Activated CD4-positive, CD25-positive, alpha-beta regulatory T cell treated with anti-CD3 and anti-CD28 coated beads, Interleukin-2, amount 50 U/mL, for 24 hours (primary cell): ENCODE measurements at places on chromosomes 5 and 9.
A peak's percentile ranks its signal among the peaks of the same experiment; 100 is the strongest.

GRCh38 chr9:105023788-105024187, 95.8 kb upstream of the ABCA1 start:
- no peak for ATAC-seq

DNA sequence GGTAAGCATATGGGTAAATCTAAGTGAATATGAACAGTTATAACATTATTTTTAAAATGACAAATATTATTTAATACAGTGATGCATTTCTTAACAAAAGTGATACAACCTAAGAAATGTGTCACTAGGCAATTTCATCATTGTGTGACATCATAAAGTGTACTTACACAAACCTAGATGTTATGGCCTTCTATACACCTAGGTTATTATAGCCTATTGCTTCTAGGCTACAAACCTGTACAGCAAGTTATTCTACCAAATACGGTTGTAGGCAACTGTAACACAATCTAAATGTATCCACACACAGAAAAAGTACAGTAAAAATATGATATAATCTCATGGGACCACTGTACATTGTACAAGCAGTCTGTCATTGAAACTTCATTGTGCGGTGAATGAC, 48.3 kb downstream of the STRBP start:
- ATAC-seq, result no peak

DNA sequence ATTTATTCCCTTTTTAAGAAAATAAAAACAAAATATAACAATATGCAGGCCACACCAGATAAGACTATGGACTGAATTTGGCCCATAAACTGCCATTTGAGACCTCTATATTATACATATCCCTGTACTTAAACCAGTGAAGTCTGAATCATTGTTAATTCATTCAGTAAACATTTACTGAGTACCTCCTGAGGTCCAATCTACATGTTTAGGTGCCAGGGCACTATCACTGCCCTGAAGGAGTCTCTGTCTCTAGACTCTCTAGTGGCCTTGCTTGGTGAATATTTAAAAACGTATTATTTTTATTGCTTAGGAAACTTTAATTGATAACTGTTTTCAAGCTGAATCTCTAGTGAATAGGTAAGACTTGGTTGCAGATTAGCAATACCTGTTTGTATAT, 74.7 kb upstream of the ELL2 start:
- no peak for ATAC-seq

- no peak for ATAC-seq
These were observed 11.9 kb downstream of the LPCAT1 start for GRCh38 chr5:1511651-1512540.

GRCh38 chr5:110752953-110753352, 14.1 kb downstream of the SLC25A46 start:
- ATAC-seq, result peak; percentile 60

- ATAC-seq, result peak; percentile 53
These were observed 10.9 kb upstream of the RIMOC1 start for GRCh38 chr5:41893074-41893851.

DNA sequence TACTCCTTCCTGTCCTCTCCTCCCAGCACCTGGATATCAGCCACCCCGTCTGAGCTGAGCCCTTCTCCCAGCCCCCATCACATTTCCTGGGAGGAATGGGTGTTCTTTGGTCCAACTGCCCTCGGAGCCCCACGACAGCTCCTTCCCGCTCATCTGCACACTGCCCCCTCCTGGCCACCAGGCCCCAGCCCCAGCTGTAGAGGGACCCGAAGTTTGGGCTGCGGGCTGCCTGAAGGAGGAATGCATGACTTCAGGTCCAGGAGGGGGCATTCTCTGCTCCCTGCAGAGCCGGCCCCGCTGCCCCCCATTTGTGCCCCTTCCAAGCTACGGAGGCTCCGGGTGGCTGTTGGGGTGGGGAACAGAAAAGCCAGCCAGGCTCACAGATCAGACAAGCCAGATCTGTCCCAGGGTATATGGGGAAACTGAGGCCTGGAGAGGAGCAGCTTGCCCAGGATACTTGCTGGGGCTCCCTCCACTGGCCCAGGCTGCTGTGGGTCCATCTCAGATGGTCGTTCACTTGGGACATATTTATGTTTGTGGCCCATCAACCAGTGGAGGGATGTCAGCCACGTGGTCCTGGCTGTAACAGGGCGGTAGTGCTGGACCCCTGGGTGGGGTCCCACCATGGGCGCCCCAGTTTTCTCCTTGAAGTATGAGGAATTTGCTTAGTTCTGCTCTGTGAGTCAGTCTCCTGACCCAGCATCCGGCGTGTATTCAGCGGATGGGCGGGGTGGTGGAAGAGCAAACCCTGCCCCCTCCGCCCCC, 33.1 kb downstream of the DAB2IP start:
- no peak for ATAC-seq

- no peak for ATAC-seq
These were observed 9.0 kb downstream of the OLFM1 start for GRCh38 chr9:135096408-135096895.

DNA sequence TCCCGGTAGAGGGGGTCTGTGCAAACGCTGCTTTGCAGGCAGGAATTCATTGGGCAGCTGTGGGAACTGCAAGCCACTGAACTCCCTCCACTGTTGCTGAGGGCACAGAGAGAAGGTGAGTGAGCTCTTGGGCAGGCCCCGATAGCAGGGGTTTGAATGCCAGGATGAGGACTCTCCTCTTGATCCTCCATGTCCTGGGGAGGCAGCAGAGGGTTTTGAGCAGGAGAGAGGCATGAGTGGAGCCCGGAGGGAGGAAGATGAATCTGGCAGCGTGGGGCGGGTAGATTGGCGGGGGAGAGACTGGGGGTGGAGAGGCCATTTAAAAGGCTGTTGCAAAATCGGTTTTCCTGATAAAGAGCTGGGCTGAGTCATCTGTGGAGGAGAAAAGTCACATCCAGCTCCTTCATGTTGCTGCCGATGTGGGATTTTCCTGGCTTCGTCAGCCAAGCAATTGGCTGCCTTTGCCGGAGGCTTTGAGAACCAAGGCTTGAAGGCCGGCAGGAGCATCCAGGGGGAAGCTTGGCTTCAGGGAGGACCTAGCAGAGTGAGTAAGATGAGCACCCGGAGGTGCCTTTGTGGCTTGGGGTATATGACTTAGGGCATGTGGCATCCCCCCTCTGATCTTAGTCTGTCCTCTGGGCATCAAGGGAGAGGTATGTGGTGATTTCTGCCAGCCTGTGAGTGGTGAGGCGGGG, at the start of gene SYNPO:
TSS of gene SYNPO (plus strand) at position 350 of the 695 bp plus-strand sequence. CDS start 7,616 bp downstream, outside the sequence.
- no peak for ATAC-seq

DNA sequence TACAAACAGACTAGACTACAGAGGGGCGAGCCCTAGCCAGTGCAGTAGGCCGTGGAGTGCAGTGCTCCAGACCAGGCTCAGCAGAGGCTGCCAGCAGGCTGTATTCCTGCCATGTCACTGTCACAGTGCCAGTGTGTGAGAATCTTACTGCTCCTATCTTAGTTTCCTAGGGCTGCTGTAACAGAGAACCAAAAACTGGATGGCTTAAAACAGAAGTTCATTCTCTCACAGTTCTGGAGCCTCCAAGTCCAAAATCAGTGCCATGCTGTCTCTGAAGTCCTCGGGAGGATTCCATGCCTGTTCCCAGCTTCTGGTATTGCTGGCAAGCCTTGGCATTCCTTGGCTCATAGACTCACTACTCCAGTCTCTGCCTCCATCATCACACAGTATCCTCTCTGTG, 75.0 kb upstream of the SAP30L start:
- ATAC-seq, result no peak

GRCh38 chr9:92385953-92386352, 18.4 kb downstream of the OGN start:
- no peak for ATAC-seq

- ATAC-seq, result no peak
These were observed 1147.5 kb upstream of the C9orf72 start for GRCh38 chr9:28720746-28721145.

GRCh38 chr5:10536511-10536910, 27.4 kb upstream of the ANKRD33B start:
- ATAC-seq, result no peak

GRCh38 chr5:75052192-75053053, at the start of gene GCNT4:
Gene GCNT4 (minus strand): TSS chr5:75052558. CDS start chr5:75030037, 22,521 bp downstream.
- ATAC-seq, result peak; percentile 5

DNA sequence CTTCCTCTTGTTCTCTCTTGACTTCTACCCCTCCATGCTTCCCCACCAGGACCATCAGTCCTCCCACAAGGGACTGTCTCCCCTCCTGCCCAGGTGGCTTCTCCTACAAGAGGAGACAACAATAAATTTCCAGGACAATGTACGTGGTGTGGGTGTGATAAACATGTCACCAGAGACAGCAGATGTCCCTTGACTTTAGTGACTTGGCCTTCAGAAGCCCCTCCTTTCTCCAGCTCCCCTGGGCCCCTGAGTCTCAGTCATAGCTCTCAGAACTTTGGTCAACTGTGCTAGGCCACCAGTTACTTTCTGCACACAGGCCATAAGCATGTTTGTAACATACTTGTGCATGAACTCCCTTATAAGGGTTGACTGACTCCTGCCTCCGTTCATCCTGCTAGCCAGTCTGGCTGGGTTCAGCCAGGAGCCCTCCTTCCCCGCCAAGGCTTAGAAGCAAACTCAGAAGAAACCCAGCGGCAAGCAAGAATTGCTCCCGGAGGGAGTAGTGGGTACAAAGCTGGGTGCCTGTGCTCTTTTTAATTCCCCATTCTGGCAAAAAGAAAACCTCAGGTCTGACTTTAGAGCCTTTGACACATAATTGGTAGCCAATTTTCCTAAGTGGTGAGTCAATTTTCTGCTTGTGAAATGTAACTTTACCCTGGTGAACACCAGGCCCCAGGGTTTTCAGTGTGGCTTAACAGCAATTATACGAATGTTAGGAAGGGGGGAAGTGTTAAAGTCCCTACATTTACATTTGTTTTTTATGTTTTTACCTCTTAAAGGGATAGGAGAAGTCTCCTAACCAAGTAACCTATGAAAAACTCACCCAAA, 49.2 kb downstream of the EBF1 start:
- peak; percentile 34 for ATAC-seq

GRCh38 chr5:143707806-143708205, 104.2 kb upstream of the HMHB1 start:
- no peak for ATAC-seq

DNA sequence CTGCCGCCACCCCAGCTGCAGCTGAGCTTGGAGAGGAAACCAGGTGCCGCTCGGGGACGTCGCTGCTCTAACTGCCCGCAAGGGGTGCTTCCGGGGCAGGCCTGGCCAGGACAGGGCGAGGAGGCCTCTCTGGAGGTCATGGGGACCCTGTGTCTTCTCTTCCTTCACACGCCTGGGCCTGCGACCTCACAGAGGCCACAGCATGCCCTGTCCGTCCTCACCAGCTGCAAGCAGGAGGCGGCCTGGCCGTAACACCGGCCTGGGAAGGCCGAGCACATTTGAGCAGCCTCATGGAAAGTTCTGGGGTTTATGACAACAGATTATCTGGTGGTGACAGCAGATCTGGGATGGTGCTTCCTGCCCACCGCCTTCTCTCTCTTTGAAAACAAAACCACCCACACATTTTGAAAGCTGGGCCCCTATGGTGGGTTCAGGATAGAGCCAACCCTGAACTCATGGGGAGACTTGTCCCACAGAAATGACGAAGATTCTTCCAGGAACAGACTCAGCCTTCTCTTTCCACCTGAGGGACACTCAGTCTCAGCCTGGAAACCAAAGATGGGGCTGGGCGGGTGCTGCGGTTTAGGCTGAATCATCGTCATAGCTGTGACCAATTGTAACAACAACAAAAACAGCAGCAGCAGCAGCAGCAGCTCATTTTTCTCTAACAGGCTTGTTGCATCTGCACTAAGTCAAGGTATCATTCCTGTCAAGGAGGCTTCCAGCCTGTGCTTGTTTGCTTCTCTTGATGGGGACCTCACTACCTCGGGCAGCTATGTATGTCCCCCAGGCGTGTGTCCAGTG, 99.6 kb upstream of the RAPGEF1 start:
- peak; percentile 80 for ATAC-seq

DNA sequence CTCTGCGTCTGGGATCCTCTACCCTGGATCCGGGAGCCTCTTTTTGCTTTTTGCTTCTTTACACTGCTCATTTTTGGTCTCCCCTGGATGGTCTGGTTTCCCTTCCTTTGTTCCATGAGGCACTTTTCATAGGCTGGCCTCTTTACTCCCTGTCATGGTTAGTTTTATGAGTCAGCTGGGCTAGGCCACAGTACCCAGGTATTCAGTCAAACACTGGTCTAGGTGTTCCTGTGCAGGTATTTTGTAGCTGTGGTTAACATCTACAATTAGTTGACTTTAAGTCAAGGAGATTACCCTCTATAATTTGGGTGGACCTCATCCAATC, 17.5 kb downstream of the ANKRD33B start:
- ATAC-seq, result no peak

DNA sequence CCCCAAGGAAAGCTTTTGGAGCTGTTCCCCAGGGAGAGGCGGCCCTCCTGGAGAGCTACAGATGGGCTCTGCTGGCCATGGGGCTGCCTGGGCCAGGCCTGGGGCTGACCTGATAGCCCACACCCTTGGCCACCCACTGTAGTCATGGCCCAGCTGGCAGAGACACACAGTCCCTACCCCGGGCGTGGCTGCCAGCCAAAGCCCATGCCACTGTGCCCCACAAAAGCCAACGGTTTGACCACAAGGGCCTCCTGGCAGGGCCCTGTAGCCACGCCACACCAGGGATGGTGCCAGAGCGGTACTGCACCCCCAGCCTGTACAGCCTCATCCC, 15.2 kb downstream of the NACC2 start:
- no peak for ATAC-seq

- ATAC-seq, result no peak
These were observed 81.1 kb upstream of the RPS23 start for GRCh38 chr5:82359272-82359671.

GRCh38 chr9:16514131-16514530, 356.3 kb downstream of the BNC2 start:
- ATAC-seq, result no peak
